ENCODE measurements at places on chromosomes 11 and 22. TPM values are rescaled to one million over a fixed set of nuclear protein-coding genes. Genes with fewer than 3 reads are reported as not detected.
A peak's percentile ranks its signal among the peaks of the same experiment; 100 is the strongest.

Gene CBLIF
- polyA plus RNA-seq = not detected

Gene LRRC55
- polyA plus RNA-seq = 2.6 TPM

Gene SMPD1
- 21.0 TPM for polyA plus RNA-seq

GRCh38 chr11:67024966-67025365 lies 2.0 kb downstream of the SYT12 start:
- DNase-seq = no peak

DNA sequence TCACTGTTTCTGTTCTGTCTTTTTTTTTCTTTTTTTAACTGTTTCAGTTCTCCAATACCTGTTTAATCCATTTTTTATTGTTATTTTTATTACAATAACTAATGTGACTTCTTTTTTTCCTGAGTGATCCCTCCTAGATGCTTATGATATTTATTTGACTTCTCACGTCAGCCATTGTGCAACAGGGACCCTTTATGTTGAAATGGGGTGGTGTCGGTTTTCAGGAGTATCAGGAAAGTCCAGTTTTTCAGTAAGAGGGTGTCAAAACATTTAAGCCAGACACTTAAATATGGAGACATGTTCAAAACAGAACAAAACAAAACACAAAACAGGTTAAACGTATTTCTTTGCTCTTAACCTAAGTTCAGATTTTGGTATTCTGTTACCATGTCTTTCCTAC lies 418.8 kb downstream of the DYNC2H1 start:
- no peak for DNase-seq

GRCh38 chr22:36659762-36660509 lies 43.6 kb downstream of the CACNG2 start:
- DNase-seq = peak; percentile 96

GRCh38 chr11:17496406-17496805 lies 19.8 kb upstream of the ABCC8 start:
- DNase-seq = no peak

GRCh38 chr11:3867209-3868091 lies 12.0 kb downstream of the STIM1 start:
- no peak for DNase-seq
